Myocyte (in vitro differentiated cells): ENCODE measurements at places on chromosomes 5 and 9. TPM values are rescaled to one million over a fixed set of nuclear protein-coding genes. Genes with fewer than 3 reads are reported as not detected.
A peak's percentile ranks its signal among the peaks of the same experiment; 100 is the strongest.

DNA sequence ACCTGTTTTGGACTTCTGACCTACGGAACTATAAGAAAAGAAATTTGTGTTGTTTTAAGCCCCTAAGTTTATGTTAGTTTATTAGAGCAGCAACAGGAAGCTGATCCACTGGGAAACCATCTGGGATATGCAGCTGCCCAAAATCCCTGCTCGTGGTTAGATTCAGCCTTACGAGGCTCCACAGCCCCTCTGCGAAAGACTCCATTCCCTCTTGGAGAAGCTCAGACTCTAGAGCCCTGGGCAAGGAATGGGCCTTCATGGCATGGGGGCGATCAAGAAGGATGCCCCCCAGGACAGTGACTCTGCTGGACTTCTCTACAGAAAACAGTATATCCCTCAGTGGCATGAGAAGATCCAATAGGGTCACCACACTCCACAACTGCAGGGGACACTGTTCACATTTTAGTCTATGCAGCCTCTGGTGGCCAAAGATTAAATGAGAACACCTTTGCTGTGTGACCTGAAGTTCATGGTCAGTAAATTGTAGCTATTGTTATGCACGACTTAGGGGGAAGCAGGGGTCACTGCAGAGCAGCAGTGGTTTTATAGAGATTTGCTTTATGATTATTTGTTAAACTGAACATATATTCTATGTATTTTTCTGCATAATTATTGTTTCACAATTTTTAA, 21.1 kb downstream of the IRF1 start:
- DNase-seq = peak; percentile 40

GRCh38 chr5:39816156-39816845, 391.5 kb upstream of the DAB2 start:
- DNase-seq = no peak

The IFNA13 gene
- not detected in 2 replicates for total RNA-seq

DNA sequence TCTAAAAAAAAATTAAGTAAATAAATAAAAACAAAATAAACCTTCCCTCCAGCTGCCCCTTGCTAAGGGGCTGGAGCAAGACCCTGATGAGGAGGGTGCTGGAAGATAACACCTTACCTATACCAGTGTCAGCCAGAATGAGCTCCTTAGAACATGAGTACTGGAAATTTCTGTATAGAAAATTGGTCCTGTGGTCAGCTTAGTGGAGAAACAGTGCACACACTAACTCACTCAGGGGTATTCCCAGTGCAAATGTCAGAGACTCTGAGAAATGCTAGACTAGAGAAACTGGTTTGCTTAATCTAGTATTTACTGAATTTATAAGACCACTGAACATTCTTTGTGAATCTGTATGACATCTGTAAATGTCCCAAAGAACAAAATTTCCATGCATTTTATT, 62.1 kb upstream of the CTXN3 start:
- no peak for DNase-seq

DNA sequence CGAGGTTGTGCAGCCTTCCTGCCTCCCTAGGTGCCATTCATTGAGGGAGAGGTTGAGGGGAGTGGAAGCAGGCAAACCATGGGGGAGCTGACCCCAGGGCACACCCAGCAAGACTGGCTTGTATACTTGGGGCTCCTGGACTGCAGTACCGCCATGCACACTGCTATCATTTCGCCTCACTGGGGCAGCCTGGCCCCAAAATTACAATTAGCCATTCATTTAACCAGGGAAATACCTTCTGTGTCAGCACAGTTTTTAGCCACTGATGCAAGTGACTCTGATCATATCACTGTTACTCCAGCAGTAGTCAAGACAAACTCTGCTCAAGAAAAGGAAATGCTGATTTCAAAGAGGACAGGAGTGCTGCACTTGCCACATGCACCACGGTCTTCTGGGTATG, 109.7 kb downstream of the TRIO start:
- no peak for DNase-seq

DNA sequence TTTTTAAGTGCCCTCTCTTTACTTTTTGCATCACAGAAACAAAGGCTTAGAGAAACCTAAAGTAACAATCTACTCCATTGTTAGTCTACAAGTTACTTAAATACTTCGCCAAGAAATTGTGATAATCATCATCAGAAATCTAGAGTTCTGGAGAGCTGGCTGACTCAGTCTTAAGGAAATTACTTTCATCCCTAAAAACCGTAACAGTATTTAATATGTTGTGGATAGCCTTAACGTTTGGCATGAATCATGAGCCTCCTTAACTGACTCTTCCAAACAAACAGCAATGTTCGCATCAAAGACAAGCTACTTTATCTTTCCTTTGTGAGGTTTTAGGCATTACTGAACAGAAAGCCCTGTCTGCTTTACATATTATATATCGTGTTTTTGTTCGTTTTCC, 128.7 kb downstream of the NIPBL start:
- no peak for DNase-seq

The GM2A gene
- total RNA-seq = 17.0 and 17.5 TPM in 2 replicates

DNA sequence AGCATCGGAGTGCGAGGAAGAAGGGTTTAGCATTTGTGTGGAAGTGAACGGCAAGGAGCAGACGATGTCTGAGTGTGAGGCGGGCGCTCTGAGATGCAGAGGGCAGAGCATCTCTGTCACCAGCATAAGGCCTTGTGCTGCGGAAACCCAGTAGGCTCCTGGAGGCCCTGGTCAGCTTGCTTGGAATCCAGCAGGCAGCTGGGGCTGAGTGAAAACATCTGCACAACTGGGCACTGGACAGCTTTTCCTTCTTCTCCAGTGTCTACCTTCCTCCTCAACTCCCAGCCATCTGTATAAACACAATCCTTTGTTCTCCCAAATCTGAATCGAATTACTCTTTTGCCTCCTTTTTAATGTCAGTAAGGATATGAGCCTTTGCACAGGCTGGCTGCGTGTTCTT, 72.1 kb downstream of the C7 start:
- no peak for DNase-seq

DNA sequence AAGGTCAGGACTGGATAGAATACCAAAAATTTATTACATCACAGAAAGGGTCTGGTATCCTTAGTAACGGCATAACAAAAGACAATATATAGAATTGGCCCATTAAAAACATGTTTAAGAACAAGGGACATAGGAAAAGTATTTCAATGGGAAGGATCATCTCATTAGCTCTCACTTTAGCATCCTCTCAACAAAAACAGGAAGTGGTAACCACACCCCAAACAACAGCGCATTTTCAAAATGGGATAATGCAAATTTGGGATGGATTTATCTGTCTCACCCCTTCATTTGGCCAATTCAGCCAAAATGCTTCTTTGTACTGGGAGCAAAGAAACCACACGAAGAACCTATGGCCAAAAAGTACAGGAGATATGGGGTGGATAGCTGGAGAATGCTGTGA, 9.8 kb upstream of the UGT3A1 start:
- DNase-seq = no peak

GRCh38 chr5:172868436-172868923, 34.4 kb downstream of the ERGIC1 start:
- DNase-seq = no peak

- peak; percentile 64 for DNase-seq
Observed at GRCh38 chr5:150001660-150002486, 1.3 kb downstream of the HMGXB3 start.

The TMOD1 gene
- total RNA-seq = 48.8 and 60.3 TPM in 2 replicates

The TMC1 gene
- total RNA-seq = 0.40 TPM in 1 of 2 replicates, not detected in the other

The ZNG1A gene
- 40.1 and 45.1 TPM in 2 replicates for total RNA-seq

The EIF4E1B gene
- total RNA-seq = not detected in 2 replicates

The TNFSF15 gene
- total RNA-seq = 0.05 and 0.19 TPM in 2 replicates

DNA sequence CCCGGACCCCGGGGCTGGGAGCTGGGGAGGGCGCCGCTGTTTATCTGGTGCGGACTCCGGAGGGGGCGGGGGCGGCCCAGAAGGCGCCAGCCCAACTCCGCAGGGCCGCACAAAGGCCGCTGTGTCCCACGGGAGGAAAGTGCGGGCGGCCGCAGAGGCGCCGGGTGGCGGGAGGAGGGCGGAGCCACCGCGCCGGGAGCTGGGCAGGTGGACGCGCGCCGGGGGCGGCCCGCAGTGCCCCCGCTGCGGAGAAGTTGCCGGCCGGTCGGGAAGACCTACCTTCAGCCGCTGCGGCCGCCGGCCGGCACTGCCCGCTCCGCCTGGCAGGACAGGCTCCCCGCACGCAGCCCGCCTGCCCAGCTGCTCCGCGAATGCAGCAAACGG, 43.6 kb downstream of the NACC2 start:
- DNase-seq = peak; percentile 52

The SPATA31E1 gene
- not detected in 2 replicates for total RNA-seq

- peak; percentile 84 for DNase-seq
Observed at GRCh38 chr9:127977884-127978647, 2.7 kb downstream of the EEIG1 start.

DNA sequence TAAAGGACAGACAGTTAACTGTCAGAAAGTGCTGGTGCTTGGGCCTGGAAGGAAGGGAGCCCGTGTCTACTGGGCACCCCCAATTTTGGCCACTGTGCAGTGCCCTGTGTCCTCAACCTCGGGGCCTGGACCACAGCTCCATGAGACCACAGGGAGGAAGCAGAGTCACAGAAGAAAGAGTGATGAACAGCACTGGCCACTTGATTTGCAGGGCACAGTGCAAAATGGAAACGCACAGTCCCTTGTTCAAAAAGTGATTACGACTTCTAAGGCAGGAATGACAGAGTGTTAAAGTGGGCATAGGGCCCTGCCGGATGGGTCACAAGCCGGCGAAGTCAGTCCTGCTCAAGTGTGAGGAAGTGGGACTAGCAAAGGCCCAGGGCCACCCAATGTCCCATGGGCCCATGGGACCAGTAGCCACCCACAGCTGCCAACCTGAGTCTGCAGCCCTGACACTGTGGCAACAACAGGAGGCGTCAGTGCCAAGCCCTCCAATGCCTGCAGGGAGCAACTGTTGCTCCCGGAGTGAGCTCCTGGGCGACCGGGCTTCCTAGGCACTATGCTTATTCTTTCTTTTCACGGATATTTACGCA, 85.4 kb downstream of the ADAMTS2 start:
- no peak for DNase-seq

DNA sequence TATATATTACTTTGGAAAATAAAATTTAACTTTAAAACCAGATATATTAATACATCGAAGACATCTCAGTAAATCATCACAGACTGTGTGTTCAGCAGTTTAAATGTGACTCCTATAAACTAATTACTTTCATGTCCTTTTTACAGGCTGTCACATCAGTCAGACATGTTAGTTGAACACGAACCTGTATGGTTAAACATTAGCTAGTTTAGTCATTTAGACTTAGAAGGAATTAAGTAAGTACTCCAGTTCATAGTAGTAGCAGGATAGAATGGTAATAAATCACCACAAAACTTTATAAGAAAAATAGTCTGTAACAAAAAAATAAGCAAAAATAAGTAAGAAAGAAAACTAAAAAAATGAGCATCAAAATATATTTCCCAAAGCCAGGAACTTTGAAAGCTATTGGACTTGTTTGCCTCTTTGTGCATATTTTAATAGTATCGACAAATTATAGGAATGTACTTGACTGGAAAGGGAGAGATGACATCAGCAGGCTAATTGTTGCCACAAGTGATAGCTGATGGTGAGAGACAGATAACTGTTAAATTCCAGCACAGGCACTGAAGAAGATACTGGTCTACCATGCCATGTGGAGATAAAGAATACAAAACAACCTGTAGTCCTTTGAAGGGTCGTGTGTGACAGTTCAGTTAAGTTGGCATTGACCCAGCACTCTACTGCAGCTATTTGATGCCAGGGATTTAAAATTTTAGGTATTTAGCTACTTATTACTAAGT, 83.9 kb downstream of the RIC1 start:
- no peak for DNase-seq

The LHX3 gene
- not detected in 2 replicates for total RNA-seq

DNA sequence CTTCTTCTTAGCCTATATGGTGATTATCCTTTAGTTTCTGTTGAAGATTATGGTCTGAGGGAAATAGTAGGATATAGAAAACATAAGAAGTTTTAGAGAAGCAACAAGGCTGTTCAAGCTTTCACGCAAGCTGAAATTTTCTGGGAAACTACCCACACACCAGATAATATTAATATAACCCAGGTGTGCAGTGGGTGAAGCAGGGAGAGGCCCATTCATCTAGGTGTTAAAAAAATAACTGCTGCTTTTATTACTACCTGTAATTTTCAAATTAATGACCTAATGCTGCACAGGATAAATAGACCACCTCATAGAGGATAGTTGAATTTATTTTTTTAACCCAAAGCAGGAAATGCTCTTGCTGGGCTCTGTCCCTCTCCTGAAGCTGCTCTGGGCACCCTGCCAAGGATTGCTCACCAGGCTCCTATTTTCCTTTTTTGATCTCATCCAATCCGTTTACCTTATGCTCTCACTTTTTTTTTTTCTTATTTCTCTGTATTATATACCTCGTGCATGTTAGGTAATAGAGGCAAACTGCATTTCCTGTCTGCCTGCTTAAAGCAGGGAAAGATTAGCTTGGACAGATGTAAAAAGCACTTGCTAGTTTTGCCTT, 124.3 kb upstream of the SLC12A2 start:
- peak; percentile 73 for DNase-seq

DNA sequence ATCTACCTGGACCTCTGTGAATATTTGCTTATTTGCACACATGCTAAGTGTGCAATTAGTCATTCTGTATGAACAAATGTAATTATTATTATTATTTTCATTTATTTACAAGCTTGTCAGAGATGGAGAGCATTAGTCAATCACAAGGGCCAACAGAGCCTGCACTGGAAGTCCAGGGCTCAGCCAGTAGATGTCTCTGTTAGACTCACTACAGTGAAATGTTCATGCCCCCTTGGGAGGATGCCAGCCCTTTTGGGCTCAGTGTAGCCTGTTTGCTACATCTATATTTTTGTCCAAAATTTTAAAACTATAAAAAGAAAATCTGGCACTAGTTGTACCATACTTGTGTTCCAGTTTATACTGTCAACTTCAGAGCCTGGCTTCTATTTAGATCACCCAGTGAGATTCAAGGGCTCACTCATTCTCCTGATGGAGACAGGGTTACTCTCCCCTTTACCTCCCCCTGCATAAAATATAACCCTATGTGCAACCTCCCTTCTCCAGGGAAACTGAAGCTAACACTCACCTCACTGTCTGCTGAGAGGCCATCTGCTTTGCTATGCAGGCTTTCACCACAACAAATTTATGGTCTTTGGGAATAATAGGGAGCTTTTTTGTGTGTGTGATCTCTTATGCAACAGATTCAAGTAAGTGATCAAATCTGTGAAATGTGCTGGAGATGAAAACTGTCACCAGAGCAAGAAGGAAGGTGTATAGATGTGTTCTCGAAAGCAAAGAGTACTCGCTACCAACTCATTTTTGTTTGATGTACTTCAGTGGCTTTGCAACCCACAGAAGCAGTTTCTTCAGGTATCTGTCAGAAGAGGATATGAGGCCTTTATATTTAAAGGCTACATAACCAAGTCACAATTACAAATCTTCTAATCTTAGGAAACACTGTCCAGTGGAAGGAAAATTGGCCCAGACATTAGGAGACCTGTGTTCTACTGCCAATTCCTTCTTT, 99.9 kb upstream of the TLE4 start:
- peak; percentile 80 for DNase-seq

- no peak for DNase-seq
Observed at GRCh38 chr5:150945947-150946346, 41.2 kb upstream of the ZNF300 start.

GRCh38 chr9:88807426-88807825, 183.8 kb upstream of the S1PR3 start:
- no peak for DNase-seq

- no peak for DNase-seq
Observed at GRCh38 chr5:38569180-38569579, 12.7 kb upstream of the LIFR start.

GRCh38 chr9:115910959-115911358, 242.6 kb upstream of the PAPPA start:
- no peak for DNase-seq
